ENCODE measurements at places on chromosomes 3 and 15.

DNA sequence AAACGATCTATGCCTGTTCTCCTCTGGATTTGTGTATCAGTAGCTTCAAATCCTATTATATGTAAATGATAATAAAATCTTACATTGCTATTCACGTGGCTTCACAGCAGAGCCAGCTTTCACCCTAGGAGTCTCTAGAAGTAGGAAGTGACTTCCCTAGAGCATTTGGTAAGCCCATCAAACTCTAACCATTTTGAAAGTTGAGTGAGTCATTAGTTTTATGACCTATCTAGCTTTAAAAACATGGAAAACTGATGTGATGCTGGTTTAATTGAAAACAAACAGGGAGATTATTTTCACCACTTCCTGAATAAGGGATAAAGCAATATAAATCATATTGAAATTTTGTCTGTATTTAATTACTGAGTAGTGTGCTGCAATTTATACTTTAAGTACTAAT lies 275.2 kb downstream of the EPHA6 start:
- no peak for DNase-seq

DNA sequence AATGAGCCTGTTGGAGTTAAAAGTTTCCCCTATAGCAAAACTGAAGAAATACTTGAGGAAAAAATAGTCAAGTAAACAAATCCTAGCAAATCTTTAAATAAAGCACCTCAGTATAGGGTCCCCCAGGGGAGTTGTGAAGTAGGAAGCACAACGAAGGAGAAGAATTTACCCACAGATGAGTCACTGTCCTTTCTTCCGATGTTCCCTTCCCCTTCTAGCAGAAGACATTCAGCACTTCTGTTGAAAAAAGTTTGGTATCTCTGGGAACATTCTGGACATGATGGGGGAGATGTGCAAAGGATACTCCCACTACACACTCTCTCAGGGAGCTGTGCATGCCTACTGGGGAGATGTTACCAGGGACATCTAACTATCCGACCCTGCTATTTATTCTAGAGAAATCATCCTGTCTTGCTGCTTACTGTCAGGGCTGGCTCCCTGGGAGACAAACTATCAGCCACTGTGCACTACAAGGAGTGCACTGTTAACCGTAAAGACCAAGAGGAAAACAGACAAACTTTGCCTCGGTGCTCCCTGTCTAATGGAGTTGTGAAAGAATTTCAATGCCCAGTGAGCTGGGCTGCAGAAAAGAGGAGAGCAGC lies 93.8 kb downstream of the RFTN1 start:
- no peak for DNase-seq

- DNase-seq: no peak
Measured at GRCh38 chr3:186614266-186614596, 1.4 kb downstream of the AHSG start.

- no peak for DNase-seq
Measured at GRCh38 chr3:171842864-171843518, at the start of gene TMEM212. TMEM212 (plus strand) TSS chr3:171843349; CDS start chr3:171843384, 35 bp downstream.

DNA sequence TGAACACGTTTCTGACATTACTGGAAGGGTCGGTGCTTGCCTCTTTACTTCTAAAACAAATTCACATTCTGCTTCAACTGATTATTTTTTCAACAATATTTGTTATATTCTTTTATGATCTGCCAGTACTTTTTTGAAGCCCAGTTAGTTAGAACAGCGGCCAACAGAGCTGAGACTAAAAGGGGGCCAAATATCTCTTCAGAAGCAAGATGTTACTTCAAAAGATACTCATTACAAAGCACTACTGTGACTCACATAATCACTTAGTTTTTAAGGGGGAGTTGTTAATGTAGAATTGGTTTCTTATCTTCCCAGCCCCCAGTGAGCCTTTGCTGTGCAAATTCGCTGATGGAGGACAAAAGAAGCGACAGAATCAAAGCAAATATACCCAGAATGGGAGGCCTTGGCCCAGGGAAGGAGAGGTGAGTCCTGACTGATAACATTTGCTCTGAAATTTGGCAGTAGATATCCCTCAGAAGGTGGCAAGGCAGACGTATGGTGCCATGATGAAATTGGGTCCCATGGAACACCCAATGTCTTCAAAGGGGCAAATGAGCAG lies 587.8 kb downstream of the RBMS3 start:
- no peak for DNase-seq
